Activated naive CD4-positive, alpha-beta T cell (primary cell): ENCODE measurements at places on chromosomes 6 and 20.

DNA sequence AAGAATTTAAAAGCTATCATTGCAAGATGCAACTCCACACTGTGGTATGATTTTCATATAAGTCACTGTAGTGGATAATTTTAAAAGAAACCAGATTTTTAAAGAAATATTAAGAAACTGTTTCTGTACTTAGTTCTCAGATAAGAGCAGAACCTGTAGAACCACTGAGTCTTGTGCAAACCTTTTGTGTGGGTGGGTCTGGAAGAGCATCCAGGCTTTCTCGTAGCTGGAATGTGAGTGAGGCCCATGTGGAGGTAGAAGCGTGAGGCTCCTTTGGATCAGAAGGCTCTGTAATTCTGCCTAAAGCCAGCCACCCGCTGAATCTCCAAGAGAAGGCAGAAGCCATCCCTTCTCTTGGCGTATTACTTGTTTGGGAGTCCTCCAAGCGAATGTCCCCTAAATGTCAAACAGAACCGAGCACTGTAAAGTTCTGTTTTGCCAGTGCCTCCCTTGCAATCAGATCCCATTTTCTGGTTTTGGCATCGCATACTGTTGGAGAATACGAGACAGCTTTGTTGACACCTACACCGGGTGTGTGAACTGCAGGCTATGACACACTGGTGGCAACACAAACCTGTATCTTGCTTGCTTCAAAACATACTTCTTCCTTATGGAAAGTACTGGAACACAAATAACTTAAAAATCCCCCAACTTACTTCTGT lies 188.7 kb downstream of the FOXC1 start:
- no peak for DNase-seq

DNA sequence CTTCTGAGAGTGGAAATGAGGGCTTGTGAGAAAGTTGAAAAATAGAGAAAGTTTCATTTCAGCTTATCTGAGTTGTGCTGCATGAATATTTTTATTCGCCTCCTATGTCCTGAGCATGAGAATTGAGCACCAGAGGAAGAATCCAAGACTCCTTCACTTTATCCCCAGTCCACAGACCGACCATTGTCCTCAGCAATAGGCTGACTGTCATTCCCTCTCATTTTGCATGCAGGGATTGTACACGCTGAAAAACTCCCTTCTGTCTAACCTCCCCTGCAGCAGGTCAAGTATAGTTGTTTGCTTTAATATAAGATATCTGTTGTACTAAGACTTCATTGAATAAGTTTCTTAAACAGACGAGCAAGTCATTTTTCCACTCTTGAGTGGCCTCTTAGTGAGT lies 437.6 kb downstream of the PRKN start:
- no peak for DNase-seq

GRCh38 chr6:124670801-124671200 lies 291.4 kb upstream of the RNF217 start:
- DNase-seq: no peak

DNA sequence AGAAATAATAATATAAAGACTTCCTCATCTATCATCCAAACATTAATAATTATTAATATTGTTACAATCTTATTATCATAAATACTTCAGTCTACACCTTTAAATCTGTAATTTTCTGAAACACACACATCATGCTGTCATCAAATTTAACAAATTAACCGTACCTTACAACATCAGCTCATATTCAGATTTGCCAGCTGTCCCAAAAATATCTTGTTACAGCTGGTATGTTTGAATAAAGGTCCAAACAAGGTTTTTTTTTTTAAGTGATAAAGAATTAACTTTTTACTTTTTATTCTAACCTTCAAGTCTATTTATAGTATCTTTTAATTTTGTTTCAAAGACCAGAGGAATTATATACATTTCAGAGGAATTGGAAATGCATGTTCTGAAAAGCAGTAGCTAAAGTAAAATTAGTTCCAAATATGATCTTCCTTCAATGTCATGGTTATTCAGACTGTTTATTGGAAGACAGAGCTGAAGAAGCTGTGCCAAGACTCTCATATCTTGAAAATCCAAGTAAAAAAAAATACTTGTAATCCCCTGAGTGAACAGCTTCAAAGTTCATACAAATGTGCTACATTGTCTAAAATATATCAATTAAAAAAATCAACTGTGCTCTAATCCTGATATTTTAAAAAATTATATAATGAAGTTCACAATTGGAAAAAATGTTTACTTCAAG lies 161.7 kb upstream of the BMP5 start:
- DNase-seq: no peak

DNA sequence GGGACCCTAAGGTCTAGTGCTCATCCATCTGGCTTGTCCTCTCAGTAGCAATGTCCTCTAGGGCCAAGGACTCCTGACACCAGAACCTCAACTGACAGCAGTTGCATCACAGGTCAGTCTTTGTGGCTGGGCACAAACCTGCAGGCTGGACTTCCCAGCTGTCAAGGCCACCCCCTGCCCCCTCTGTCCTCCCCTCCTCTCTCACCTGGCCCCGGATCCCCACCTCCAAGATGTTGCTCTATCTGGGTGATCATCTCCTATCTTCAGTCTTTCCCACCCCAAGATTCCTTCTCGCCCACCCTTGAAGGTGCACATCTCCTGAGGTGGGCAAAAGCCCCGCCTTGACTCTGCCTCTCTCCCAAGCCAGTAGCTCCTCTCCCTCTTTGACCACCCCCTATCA lies 131.8 kb upstream of the SRSF6 start:
- no peak for DNase-seq

GRCh38 chr6:56772737-56773184 lies 130.1 kb upstream of the DST start:
- DNase-seq: no peak

- DNase-seq: no peak
These were observed 376.9 kb downstream of the RNGTT start for GRCh38 chr6:88586371-88587149.

- no peak for DNase-seq
These were observed 209.7 kb downstream of the SMOC2 start for GRCh38 chr6:168650671-168651111.

- DNase-seq: no peak
These were observed 38.3 kb upstream of the SMLR1 start for GRCh38 chr6:130788954-130789353.
